Stimulated activated CD4-positive, alpha-beta T cell treated with anti-CD3 and anti-CD28 coated beads, Interleukin-1b, Interleukin-23, amount 100 ng/mL, for 1 hour (primary cell): ENCODE measurements at places on chromosomes 6 and 20.

- no peak for DNase-seq
Observed at GRCh38 chr6:126153661-126154060, 167.3 kb downstream of the TRMT11 start.

- no peak for DNase-seq
Observed at GRCh38 chr20:47354464-47354713, 2.1 kb downstream of the ZMYND8 start.

DNA sequence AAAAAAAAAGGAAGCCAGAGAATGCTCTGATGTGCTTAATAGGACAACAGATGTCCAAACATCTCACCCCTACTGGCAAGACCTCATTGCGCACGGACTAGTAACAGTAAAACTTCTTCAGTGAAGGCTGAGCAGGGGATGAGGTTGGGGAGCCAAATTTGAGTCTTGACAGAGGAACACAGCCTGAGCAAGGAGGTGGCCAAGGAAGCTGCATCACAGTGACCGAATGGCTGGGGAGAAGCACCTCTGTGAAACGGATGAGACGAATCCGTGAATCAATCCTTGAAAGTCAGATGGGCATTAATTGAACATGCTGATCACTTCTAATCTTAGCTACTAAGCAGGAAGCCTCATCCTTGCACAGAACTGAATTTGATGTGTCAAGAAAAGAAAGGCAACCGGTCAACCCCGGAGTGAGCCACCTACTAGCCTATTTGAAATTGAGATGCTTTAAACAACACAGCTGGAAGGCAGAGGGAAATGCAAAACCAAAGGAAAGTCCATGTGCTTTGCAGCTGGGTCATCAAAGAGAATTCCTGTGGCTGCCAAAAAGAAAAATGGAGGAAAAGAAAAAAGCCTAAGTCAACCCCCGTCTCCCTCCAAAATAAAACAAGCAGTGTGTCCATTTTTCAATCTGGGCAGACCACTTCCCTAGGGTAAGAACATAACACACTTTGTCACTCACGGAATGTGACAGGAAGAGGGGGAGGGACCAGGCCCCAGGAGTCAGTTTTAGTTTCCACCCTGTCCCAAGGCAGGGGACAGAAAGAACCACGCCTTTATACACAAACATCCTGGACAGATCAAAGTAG, 29.5 kb downstream of the PXDC1 start:
- no peak for DNase-seq

DNA sequence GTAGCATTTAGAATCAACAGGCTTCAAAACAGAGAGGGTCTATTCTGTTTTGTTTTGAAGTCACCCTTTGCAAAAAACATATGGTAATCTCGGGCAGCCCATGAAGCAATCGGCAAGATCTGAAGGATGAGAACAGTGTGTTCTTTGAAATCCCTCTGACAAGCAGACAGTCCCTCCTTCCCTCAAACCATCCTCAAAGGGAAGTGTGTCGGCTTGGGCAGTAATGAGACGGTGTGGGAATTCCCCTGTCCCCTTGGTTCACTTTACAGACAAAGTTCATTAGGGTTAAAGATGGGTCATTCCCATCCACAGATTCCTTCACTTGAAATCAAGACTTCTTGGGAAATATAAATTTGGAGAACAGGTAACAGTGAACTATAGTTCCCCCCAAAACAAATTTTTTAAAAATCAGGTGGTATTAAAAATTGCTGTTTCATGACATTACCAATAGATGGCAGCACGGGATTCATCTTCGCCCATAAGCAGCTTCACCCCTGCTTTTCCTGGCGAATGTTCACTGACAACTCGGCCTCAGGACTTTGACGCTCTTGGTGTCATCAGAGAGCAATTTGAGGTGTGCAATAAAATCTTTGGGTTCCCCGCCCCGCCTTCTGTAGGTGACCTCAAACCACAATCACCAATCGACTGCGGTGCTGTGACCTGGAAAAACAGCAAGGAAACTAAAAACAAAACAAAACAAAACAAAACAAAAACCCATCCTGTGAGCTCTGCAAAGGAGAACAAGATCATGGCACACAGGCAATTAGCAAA, 159.3 kb upstream of the TNFAIP3 start:
- DNase-seq: no peak

- DNase-seq: no peak
Observed at GRCh38 chr20:61900011-61900944, 165.4 kb downstream of the TAF4 start.

GRCh38 chr20:48620154-48620506, 207.7 kb downstream of the PREX1 start:
- DNase-seq: no peak

DNA sequence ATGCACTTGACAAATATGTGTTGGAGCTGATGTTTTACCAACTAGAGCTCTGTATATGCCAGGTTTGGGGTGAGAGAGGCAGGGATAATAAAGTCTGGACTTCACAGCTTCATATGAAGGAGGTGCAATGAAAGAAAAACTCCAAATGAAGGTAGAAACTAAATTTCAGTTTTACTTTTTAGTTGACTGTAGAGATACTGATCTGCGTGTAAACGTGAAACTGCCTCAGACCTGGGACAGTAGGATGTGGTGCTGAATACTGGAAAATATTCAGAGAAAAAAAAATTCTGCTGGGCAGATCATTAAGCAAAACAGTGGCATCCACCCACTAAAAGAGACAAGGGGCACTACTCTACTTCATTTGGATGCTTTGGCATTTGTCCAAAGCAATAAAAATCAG, 94.5 kb downstream of the BACH2 start:
- no peak for DNase-seq
